ENCODE measurements at places on chromosomes 6 and 20.

DNA sequence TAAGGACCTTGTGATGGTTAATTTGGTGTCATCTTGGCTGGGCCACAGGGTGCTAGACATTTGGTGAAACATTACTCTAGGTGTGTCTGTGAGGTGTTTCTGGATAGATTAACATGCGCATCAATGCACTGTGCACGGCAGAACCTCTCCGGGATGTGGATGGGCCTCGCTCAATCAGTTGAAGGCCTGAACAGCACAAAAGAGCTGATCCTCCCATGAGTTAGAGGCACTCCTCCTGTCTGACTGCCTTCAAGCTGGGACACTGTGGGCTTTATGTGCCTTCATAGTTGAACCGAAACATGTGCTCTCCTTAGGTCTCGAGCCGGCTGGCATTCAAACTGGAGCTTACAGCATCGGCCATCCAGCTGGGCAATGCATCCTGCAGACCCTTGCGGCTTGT lies 88.8 kb downstream of the HUS1B start:
- DNase-seq, result no peak
- H3K4me1 ChIP-seq, result no peaks in the 10 kb centered on the region
- peaks cover 11% of the 10 kb centered on the region for H3K36me3 ChIP-seq
- no peak overlapping the region for H3K4me3 ChIP-seq

- no peak overlapping the region for H3K4me3 ChIP-seq
- H3K36me3 ChIP-seq, result no peaks in the 10 kb centered on the region
- no peaks in the 10 kb centered on the region for H3K27me3 ChIP-seq
- DNase-seq, result peak; percentile 56
- no peak overlapping the region for H3K27ac ChIP-seq
Observed at GRCh38 chr6:133340557-133340956, 99.4 kb downstream of the EYA4 start.

DNA sequence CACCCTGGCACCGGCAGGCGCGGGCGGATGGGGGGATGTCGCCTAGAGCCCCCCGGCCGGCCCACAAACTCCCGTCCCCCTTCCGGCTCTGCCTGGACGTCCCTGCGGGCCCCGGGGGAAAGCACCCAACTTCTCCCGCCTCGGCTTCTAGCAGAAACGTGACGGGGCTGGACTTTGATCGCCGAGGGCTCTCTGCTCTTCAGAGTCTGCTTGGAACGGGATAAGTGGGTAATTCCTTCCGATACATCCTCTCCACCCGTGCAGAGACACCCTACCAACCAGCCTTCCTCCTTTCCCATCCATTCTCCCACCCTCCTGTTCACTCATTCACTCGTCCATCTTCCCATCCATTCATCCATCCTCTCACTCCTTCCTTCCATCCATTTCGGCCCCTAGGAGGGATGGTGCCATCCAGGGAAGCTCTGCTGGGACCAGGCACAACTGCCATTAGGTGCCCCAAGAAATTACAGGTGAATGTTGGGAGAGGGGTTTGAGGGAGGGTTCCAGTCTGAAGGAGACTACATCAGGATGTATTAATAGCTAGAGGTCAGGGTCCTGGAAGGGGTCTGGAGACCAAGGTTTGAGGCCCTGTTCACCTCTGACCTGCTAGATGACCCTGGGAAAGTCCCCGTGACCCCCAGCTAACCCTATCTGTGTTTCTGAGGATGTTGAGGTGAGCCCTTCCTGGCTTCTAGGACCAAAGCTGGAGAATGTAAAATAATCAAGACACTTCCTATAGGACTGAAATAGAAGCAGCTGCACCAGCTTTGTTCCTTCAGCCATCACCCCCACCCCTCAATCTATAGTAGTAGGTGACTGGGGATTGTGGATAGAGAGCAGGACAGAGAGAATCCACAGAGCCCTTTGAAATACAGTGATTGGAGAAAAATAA lies 538 bp downstream of the TTLL9 start:
- H3K27me3 ChIP-seq, result peaks cover 63% of the 10 kb centered on the region
- H3K27ac ChIP-seq, result no peak overlapping the region
- H3K4me3 ChIP-seq, result peak overlapping the region; percentile 5
- no peak for DNase-seq
- H3K4me1 ChIP-seq, result no peaks in the 10 kb centered on the region

- H3K27ac ChIP-seq, result no peak overlapping the region
- peaks cover 3% of the 10 kb centered on the region for H3K36me3 ChIP-seq
- no peak overlapping the region for H3K4me3 ChIP-seq
- peaks cover 4% of the 10 kb centered on the region for H3K4me1 ChIP-seq
Observed at GRCh38 chr6:116420341-116420740, 40.8 kb upstream of the CALHM6 start.

DNA sequence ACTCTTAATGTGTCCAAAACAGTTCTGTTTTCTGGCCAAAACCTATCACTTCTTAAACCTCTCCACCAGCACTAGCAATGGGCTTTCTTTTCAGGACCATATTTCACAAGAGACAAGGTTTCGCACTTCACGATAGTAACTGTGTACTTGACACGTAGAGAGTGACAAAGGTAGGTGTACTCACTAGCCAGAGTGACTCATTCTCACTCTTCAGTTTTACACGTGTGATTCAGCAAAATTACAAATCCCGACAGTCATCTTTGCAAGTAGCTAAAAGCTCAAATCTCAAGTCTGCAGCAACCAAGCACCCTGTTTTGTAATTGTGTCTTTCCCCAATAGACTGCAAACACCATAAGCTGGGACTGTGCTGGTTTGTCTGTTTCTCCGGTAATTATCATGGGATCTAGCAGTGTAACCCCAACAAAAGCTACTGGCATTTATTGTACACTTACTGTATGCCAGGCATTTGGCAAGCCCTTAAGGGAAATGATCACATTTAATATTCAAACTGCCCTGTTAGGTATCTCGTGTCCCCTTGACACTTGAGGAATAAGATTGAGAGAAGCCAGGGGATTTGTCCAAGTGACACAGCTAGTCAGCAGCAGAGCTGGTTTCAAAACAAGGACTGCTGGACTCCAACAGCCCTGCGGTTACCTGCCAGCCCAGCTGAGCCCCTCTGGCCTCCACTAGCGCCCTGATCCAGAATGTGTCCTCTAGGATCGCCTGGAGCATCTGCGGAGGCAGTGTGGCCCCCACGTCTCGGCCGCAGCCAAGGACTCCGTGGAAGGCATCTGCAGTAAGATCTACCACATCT lies 9.9 kb downstream of the PCIF1 start:
- H3K4me3 ChIP-seq, result no peak overlapping the region
- peaks cover 85% of the 10 kb centered on the region for H3K36me3 ChIP-seq
- H3K4me1 ChIP-seq, result no peaks in the 10 kb centered on the region

DNA sequence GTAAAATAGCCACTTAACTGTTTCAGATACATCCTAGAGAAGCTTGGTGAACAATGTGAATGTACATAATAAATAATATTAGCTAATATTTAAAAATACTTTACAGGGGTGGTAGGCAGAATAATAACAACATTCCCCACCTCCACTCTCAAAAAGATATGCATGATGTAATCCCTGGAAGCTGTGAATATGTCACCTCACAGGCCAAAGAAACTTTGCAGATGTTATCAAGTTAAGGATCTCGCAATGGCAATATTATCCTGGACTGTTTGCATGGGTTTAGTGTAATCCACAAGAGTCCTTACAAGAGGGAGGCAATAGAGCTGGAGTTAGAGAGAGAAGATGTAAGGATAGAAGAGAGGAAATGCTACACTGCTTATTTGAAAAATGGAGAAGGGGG lies 7.0 kb upstream of the PTPRK start:
- H3K27me3 ChIP-seq, result no peaks in the 10 kb centered on the region
- DNase-seq, result no peak
- H3K36me3 ChIP-seq, result no peaks in the 10 kb centered on the region

- H3K27ac ChIP-seq, result no peak overlapping the region
- peaks cover 50% of the 10 kb centered on the region for H3K27me3 ChIP-seq
- no peaks in the 10 kb centered on the region for H3K36me3 ChIP-seq
- H3K4me1 ChIP-seq, result no peaks in the 10 kb centered on the region
- no peak for DNase-seq
- H3K4me3 ChIP-seq, result no peak overlapping the region
Observed at GRCh38 chr6:43239054-43239453, 4.2 kb upstream of the TTBK1 start.

- no peaks in the 10 kb centered on the region for H3K36me3 ChIP-seq
- H3K4me1 ChIP-seq, result no peaks in the 10 kb centered on the region
- H3K4me3 ChIP-seq, result no peak overlapping the region
- peaks cover 3% of the 10 kb centered on the region for H3K27me3 ChIP-seq
- no peak for DNase-seq
Observed at GRCh38 chr20:22554391-22554790, 30.0 kb downstream of the FOXA2 start.

DNA sequence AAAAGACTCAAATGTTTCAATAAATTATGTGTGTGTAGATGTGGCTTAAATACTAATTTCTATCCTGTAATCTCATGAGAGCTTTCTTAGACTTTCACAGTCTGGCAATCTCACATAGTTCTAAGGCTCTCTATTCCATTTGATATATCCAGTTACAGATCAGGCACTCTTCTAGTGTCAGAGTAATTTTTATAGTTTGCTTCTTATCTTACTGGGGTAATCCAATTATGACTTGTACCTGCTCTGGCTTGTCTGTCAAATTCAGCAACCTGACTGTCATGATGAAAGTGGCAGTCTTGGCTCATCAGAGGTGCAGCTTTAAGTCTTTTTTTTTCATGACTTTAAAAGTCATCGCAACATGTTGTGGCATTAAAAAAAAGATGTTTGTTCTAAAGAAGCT lies 513.2 kb upstream of the MAN1A1 start:
- H3K4me1 ChIP-seq, result no peaks in the 10 kb centered on the region
- DNase-seq, result no peak
- H3K27me3 ChIP-seq, result no peaks in the 10 kb centered on the region
- no peak overlapping the region for H3K4me3 ChIP-seq
- no peak overlapping the region for H3K27ac ChIP-seq
- H3K36me3 ChIP-seq, result no peaks in the 10 kb centered on the region

DNA sequence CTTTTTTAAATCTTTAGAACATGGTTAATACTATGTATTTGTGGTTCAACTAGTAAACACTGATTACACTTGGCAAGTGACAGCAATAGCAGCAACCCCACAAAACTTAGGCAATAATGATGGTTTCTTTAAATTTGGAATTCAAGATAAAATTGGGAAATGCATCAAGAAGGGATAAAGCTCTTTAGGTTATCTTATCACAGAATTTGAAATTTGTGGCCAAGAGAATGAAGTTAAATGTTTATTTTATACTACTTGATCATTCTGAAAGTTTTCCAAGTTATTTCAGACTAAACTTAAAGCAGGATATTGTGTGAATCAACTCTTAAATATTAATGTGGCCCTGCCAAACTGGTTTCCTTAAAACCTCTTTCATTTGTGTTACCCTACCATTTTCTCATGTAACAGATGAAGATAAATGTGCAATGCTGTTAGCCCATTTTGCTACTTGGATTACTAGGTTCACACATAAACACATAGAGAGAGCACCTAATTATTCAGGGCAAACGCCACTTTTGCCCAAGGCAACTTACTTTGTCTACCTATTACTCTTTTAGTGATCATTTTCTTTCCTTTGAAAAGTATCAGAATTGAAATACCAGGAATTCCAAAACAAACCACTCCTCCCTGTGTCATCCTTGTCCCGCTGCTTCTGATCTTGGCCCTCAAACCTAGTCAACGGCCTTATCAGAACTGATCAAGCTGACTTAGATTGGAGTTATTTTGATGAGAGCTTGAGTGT lies 186.7 kb upstream of the TENT5A start:
- peak; percentile 76 for DNase-seq
- H3K4me3 ChIP-seq, result no peak overlapping the region
- H3K36me3 ChIP-seq, result no peaks in the 10 kb centered on the region
- H3K27ac ChIP-seq, result peak overlapping the region; percentile 38
- no peaks in the 10 kb centered on the region for H3K27me3 ChIP-seq
- peaks cover 12% of the 10 kb centered on the region for H3K4me1 ChIP-seq

GRCh38 chr6:158445426-158446085 lies 114.3 kb upstream of the TMEM181 start:
- no peak for DNase-seq
- no peak overlapping the region for H3K4me3 ChIP-seq
- no peaks in the 10 kb centered on the region for H3K27me3 ChIP-seq

DNA sequence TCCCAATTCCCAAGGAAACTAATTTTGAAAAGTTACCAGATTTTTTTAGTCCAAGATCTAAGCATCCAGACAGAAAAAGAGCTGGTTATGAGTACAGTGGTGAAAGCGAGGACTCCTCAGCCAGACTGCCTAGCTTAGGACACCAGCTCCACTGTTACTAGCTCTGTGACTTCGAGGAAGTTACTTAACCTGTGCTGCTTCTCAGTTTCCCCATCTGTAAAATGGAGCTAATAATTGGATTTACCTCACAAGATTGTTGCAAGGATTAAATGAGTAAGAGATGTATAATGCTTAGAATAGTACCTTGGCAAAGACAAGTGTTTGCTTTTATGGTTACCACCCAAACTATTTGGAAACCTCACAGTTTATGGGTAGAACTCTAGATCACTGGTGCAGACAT lies 1.1 kb downstream of the NT5DC1 start:
- DNase-seq, result no peak
- H3K4me1 ChIP-seq, result peaks cover 18% of the 10 kb centered on the region
- peak overlapping the region; percentile 89 for H3K4me3 ChIP-seq
- H3K27ac ChIP-seq, result no peak overlapping the region
- no peaks in the 10 kb centered on the region for H3K27me3 ChIP-seq
- no peaks in the 10 kb centered on the region for H3K36me3 ChIP-seq

- no peak for DNase-seq
Observed at GRCh38 chr20:3867802-3868201, 21.2 kb downstream of the MAVS start.

DNA sequence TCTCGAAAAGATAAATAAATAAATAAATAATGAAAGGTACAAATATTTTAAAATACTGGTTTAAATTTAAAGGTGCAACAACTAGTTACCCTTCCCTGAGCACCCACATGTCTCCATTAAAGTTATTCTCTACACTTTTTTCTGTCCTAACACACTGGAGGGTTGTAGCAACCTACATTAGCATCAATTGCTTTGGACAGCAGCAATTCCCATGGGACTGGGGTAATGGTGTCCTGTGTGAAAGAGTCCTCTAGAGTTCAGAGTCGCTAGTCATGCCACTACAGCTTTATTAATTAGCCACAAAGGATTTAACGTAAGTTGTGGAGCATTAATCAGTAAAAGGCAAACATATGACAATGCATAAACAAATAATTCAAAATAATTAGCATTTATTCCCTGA lies 14.1 kb upstream of the CD24 start:
- no peak for DNase-seq
- no peaks in the 10 kb centered on the region for H3K36me3 ChIP-seq
- H3K27me3 ChIP-seq, result peaks cover 7% of the 10 kb centered on the region
- no peak overlapping the region for H3K27ac ChIP-seq
- no peak overlapping the region for H3K4me3 ChIP-seq
- H3K4me1 ChIP-seq, result no peaks in the 10 kb centered on the region
